ENCODE measurements at places on chromosomes 7 and 10.

DNA sequence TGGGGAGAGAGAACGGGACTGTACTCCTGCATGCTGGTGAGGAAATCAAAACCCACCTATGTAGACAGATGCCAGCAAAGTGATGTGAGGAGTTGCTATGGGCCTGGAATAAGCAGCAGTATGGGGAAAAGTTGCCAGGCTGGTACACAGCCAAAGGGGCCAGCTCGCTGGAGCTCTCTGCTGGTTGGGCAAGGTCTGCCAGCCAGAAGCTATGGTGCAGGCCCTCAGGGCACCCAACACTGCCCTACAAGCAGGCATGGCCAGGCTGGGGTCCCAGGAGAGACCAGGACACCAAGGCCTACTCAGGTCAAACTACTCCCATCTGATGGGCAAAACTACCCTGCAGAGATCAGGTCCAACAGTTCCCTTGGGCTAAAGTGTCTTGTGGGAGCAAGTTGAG, 916.6 kb downstream of the IPMK start:
- DNase-seq = no peak

GRCh38 chr7:143901332-143901667, 676 bp downstream of the TCAF1 start:
- no peak for DNase-seq

- no peak for DNase-seq
Observed at GRCh38 chr7:134459981-134460380, 1.1 kb upstream of the AKR1B1 start.

DNA sequence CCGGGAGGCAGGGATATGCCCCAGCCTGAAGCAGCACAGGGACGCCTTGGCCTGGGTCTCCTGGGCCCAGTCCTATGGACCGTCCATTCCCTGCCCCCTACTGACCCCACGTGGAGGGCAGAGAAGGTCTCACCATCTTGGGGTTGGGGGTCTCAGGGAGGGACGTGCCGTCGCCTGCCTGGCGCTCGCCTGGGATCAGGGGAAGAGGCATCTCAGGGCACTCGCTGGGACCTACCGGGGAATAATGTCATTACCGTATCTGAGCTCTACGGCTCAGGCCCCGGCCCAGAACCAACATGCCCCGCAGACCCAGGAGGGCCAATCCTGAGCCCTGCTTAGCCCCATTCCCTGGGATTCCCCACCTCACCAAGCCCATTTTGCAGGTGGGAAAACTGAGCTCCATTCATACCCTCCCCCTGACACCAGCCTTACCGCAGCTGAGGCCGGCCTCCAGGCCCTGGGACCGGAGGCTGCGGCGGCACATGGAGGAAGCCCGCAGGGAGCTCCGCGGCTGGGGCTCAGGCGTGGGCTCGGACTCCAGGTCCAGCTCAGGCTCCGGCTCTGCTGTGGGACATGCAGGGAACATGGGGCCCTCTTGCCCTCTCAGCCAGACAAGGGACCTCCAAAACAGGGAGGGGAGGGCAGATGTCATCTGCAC, 40.7 kb downstream of the GRID2IP start:
- DNase-seq = no peak

GRCh38 chr10:122974023-122974422, 6.2 kb upstream of the PSTK start:
- DNase-seq = no peak

- DNase-seq = no peak
Observed at GRCh38 chr10:118908557-118909256, 120.8 kb upstream of the NANOS1 start.
